ENCODE measurements at places on chromosomes 13 and 19.

GRCh38 chr13:101474419-101474957 is 22.0 kb downstream of the ITGBL1 start:
- DNase-seq: peak; percentile 70

DNA sequence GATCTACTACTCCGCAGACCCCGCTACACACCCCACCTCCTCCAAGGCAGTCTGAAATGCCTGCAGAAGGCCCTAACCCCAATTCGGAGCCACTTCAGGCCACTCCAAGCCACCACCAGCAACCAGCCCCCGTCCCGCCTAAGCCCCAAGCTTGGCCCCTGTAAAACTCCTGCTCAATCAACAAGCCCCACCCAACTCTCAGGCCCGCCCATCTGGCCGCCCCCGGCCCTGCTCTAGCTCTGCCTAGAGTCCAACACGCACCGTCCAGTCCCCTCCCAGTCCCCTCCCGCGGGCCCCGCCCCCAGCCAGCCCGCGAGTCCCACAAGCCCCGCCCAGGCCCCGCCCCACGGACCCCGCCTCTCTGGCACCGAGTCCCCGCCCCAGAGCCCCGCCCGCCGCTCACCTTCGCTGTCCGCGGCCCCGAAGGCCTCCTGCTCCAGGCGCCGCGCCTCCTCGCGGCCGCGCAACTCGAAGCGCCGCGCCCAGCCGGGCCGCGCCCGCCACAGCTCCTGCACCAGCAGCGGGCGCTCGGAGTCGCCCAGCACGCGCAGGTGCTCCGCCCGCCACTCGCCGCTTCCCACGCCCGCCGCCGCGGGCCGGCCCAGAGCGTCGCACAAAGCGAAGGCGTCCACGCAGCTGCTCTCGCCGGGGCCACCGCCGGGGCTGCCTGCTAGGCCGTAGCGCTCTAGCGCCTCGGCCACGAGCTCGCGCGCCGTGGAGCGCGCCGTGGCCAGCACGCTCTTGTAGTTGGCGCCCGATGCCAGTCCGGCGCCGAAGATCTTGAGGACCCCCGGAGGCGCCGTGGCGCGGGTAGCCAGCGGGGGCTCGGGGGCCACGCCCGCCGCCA is 1.6 kb downstream of the RASIP1 start:
- DNase-seq: peak; percentile 73

- peak; percentile 44 for DNase-seq
Measured at GRCh38 chr13:59906413-59907049, 257.2 kb downstream of the DIAPH3 start.

DNA sequence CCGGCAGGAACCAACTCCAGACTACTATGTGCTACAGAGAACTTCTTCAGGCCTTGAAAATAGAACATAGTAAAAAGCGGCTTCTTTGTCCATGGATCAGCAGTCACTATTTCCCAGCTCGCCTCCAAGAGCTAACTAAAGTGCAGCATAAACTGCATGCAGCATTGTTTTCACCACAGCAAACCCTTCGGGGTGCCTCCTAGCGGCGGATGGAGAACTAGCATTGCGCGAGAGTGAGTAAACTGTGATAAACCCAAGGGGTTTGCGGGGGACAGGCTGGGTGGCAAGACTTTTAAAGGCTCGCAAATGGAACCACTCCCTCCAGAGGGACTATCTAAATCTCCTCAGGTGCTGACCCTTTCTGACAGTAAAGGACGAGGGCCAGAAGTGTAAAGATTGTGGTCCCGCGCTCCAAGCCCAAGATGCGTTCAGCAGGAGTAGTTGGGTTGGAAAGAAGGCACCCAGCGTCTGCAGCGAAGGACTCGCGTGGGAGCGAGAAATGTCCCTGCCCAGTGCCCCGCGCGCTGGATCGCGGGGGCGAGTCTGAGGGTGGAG is 21.5 kb upstream of the SGCG start:
- no peak for DNase-seq

- no peak for DNase-seq
Measured at GRCh38 chr13:40446365-40446764, 220.1 kb downstream of the FOXO1 start.

DNA sequence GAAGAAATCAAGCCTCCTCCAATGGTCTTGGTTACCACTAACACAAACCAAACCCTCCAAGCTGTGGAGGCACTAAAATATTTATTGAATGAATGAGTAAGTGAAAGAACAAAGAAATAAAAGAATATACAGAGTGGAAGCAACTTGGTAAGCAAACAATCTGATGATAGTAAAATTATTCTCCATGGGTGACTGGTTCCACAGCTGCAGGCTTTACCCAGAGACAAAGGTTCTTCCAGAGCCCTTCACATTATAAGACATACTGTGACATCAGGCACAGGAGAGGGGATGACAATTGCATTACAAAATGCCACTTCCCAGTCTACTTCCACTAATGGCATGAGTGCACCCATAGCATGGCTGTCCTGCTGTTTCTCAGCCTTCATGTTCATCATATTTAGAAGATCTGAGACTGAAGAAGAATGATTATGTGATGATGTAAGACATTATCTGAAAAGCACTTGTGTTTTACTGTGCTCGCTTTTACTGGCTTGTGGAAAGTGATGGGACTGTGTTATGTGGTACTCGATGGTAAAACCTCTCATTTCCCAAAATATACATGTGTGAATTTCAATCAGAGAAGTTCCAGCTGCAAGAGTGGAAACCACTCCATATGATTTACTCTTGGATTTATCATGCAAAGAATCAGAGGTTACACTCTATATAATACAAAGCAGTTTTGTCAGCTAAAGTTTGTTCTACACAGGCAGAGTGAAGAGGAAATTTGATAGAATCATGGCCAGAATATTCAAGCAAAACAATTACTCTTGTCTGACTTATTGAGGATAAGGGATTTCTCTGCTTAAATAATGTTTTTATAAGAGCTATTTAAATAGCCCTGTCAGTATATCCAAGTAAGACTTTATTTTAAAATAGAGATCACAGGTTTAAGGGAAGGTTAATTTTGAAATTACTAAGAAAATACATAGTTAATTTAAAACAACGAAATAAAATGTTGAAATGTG is 220.2 kb upstream of the NBEA start:
- no peak for DNase-seq

- peak; percentile 43 for DNase-seq
Measured at GRCh38 chr19:958967-959855, 24.9 kb upstream of the WDR18 start.

DNA sequence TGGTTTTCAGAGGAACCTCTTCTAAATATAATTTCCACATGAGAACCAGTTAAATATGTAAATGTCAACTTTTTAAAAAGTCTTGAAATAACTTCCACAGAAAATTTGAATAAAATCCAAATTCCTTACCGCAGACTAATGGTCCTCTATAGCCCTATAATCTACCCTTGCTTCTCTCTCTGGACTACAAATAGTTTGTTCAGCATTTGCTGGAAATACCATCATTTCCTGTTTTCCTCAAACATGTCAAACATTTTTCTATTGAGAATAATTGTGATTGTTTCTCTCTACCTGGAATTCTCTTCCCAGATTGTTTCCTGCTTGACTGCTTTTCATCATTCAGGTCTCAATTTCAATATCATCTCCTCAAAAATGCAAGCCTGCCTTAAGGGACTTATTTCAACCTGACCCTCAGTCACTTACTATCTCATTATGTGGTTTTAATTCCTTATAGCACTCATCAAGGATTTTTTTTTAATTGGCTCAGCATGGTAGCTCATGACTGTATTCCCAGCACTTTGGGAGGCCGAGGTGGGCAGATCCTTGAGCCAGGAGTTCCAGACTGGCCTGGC is 898.9 kb upstream of the MIR17HG start:
- DNase-seq: no peak

- DNase-seq: peak; percentile 71
Measured at GRCh38 chr13:24683838-24684599, 3.8 kb downstream of the ATP12A start.

DNA sequence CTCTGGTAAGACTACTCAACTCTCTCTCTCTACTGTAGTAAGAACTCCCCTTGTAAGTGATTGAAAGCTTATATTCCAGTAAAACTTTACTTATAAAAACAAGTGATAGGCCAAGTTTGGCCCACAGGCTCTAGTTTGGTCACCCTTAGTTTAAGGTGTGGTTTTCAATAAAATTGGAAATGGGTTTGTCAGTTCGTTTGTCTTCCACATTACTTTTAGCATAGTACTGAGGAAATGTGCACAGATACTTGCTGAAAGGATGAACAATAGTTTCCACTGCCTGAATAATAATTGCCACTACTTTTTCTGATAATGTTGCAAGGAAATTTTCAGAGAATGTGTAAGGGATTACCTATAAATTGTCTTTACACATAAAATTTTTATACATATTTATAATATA is 54.5 kb downstream of the LMO7 start:
- no peak for DNase-seq

- DNase-seq: no peak
Measured at GRCh38 chr13:28653111-28653510, 5.8 kb upstream of the POMP start.

DNA sequence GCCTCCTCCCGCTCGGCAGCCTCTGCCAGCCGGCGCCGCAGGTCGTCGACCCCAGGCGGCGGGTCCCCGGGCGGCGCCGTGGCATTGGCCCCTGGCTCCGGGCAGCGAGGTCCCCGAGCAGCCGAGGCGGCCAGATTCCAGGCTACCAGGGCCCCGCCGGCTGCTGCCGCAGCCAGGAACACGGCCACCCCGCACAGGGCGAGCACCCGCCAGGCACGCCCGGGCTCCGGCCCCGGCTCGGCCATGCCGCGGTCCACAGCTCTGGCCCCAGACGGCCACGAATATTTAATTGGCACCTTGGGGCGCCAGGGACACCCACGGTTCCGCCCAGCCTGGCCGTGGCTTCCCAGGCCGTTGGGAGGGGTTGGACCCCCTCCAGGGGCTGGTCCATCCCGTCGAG is at the start of gene CCDC194:
Gene CCDC194 (minus strand): TSS at position 283 of the 400 bp plus-strand sequence. CDS start 38 bp downstream, at position 245.
- no peak for DNase-seq

DNA sequence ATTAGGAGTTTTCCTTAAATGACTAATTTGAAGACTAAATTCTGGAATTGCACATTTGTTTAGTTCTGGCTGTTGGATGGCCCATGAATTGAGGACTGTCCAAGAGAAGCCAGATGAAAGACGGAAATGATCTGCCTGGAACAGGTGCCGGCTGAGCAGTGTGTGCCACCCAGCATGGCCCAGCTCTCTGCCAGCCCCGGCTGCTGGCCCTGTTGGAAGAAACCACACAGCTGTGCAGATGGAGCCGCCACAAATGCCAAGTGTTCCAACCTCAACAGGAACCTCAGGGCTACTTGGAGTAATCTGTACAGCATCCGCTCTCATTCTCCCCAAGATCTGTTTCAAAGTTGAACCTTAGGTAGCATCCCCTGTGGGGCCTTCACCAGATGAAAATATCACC is 67.0 kb upstream of the STARD13 start:
- peak; percentile 40 for DNase-seq

- no peak for DNase-seq
Measured at GRCh38 chr13:76289558-76289957, 596.6 kb downstream of the KCTD12 start.

DNA sequence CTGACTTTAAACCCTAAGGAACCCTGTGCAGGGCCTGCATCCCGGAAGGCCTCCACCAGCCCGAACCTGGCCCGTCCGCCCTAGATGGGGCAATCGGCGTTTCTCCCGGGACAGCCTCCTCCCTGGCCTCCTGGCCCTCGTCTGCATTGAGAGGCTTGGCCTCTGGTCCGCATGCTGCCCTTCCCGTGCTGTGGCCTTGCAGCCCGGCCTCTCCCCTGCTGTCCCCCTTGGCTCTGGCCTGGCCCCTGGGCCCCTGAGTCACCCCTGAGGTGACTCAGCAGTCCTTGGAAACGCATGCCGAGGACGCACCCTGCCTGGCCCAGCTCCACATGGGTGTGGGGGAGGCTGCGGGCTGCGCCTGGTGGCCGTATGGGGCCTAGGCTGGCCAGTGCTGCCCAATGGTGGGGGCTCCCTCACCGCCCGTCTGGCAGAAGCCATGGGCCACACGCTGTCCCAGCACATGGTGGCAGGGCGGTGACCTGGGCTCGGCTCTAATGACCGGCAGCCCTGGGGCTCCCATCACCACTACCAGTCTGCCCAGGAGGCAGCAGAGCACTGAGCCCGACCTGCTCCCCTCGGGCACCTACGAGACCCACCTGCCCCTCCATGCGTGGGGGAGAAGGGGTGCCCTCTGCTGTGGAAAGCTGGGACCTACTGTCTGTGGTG is 25.7 kb downstream of the SH3GL1 start:
- DNase-seq: no peak

- no peak for DNase-seq
Measured at GRCh38 chr13:37134411-37135041, 29.1 kb upstream of the CSNK1A1L start.

DNA sequence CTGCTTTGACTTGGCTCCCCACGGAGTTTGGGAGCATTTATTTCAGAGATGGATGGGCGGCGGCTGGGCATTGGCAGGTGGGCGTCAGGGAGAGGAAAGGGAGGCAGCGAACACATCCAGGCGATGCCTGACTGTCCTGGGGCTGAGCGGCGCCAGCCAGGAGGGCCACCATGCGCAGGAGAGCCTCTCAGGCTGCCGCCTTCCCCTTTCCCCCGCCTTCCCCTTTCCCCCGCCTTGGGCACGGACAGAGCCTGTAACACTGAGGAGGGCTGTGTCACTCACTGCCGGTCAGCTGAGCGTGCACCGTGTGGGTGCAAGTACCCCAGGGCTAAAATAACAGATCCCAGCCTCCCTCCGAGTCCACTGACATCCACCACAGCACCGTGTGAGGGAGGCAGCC is 11.4 kb downstream of the MCF2L start:
- DNase-seq: peak; percentile 54

GRCh38 chr19:49441960-49442350 is 628 bp upstream of the SLC17A7 start:
- no peak for DNase-seq

DNA sequence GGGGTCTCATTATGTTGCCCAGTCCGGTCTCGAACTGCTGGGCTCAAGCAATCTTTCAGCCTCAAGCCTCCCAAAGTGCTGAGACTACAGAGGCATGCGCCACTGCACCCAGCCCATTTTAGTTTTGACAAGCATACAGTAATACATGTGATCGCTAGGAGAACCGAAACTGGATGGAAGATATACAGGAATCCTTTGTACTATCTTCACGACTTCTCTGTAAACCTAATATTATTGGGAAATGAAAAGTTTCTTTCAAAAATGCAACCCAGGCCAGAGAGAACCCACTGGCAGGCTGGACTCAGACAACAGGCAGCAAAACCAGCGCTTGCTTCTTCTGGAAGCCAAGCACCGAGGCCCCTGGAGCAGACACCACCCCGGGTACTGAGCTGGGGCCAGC is 9.4 kb downstream of the C19orf12 start:
- no peak for DNase-seq

Data from Ammon's horn (tissue), 1 donor.